ENCODE measurements at places on chromosomes 5 and 9.

GRCh38 chr5:8752595-8752994 lies 793.3 kb downstream of the SEMA5A start:
- DNase-seq: no peak

GRCh38 chr9:128007566-128008138 lies 26.9 kb upstream of the EEIG1 start:
- DNase-seq: peak; percentile 85

- peak; percentile 38 for DNase-seq
These were observed at the start of gene PBX3 for GRCh38 chr9:125747053-125747764. Gene PBX3, plus strand, starts transcription at chr9:125747373.

DNA sequence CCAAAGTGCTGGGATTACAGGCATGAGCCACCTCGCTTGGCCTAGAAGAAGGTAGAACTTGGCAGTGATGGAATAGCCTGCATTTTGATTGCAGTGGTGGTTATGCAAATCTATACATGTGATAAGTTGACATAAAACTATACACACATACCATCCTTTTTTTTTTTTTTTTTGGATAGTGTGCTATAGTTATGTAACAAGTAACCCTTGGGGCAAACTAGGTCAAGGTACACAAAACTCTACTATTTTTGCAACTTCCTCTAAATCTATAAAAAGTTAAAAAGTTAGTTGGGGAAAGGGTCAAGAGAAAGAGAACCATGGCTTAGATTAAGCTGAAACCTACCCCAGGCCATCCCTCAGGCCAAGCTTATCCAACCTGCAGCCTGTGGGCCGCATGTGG lies 11.1 kb downstream of the TRIM14 start:
- DNase-seq: no peak

- no peak for DNase-seq
These were observed 88.1 kb upstream of the ADAMTSL1 start for GRCh38 chr9:18385696-18386490.

DNA sequence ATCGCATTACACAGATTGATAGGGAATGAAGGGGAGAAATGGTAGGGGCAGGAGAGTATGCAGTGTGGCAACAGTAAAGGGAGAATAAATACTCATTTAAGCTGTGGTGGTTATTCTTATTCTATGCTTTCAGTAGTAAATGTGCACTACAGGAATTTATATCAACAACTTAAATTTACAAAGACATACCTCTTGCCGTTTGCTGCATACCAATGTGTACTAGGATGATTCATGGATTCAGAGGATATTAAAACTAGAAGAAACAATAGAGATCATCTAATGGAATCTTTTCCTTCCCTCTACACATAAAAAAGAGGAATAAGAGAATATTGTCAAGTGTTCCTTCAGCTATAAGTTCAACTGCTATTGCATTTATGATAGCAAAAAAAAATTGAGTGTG lies 103.3 kb upstream of the RASA1 start:
- DNase-seq: no peak

DNA sequence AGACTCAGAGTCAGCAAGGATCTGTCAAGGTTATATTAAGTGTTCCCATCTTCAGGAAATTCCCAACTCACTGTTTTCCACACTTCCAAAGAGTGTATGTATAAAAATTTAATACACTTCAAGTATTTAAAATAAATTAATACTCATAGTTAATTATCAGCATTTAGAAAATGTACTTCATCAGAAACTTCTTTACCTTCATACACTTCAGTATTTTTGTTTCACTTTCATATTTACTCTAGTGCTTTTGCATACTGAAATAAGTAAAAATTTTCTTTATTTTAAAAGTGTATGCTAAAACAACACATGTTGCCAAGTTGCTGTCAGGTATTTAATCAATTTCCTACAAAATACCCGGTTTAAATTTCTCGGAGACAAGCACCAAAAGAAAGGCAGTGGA lies 16.5 kb downstream of the RICTOR start:
- no peak for DNase-seq

GRCh38 chr9:93127395-93127911 lies 6.6 kb downstream of the NINJ1 start:
- no peak for DNase-seq

- DNase-seq: no peak
These were observed 37.3 kb downstream of the SARDH start for GRCh38 chr9:133700819-133701320.

GRCh38 chr9:132683873-132684272 lies 13.6 kb downstream of the GTF3C4 start:
- no peak for DNase-seq

DNA sequence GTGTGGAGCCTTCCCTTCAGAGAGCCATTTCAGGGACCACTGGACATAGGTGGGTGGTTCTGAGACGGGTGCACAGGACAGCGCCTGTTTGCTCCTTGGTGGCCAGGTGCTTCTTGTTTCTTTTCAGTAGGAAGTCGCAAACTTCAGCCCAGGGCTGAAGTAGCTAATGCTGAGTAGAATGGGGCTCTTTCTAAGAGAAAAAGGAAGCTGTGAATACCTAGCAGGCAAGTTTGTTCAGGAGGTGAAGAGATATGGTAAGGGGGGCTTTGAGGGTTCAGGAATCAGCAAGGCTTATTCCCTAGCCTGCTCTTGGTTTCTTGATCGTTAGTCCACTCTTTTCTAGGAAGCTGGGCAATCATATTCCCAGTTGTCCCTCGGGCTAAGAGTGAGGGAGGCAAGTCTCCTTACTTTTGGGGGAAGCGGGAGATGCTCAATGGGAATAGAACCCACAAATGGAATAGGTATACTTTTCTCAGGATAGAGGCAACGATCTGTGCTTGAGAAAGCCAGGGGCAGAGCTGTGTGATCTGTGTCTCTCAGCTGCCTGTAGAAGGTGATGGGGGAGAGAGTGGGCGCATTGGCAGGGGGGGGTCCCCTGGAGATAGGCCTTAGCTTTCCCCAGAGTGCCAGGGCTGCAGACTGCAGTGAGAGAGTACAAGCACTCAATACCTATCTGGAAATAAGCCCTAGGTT lies 1.9 kb upstream of the PURA start:
- no peak for DNase-seq

DNA sequence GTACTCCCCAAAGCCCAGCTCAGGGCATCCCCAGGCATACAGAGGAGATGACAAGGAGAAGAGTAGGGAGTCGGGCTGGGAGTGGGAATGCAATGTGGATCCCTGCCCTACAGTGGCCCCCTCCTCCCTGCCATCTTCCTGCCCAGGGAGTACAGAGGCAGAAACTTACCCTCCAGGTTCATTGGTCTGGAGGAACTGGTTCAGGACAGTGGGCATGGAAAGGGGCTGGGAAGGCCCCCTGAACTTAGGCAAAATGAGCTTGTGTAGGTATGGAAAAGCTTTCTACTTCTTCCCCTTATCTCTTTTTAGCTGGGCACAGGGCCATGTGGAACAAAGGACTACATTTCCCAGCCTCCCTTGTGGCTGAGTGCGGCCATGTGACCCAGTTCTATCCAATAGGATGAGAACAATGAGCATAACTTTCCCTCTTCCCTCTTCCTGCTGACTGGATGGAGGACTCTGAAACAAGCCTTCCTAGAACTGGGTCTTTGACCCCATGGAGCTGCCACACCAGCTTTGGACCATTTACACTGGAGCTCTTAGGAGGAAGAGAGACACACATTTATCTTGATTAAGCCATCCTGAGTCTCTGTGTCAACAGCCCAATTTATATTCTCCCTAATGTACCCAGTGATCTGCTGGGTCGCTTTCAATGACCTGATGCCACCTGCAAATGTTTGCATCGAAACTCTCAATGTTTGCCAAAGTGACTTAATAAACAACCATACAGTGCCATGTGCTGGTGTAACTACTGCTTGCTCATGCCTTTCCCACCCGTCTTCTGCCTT lies 25.0 kb upstream of the HMCN2 start:
- DNase-seq: no peak

DNA sequence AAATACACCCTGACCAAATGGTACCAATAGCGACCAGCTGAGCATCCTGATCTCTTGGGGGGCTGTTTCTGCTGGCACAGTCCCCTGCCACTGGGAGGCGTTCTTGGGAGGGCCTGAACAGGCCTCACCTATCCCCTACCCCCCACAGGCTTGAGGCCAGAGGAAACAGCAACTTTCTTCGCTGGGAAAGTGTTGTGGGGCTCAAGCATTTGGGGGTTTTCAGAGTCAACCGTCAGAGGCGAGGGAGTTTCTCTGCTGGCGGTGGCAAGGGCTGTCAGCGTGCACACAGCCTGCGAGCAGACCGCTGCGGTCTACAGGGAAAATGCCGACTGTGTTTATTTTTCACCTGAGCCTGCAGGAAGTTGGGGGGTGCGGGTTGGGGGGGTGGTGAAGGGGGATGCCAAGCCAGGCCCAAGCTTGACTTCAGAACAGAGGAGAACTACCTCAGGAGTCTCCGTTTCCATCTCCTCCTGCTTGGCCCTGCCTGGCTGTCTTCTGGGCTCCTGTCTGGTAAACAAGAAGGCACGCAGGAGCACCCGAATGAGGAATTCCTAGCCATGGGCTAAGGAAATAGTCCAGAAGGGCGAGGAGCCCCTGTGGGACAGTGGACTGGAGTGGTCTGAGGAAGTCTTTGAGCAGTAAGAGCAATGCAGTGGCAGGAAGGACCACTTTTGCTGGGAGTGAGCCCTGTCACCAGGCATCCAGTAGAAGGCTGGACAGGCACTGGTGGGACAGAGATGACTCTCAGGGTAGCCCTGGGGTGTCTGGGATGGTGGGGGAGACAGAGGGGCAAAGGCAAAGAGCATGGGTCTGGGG lies 18.1 kb downstream of the TCF7 start:
- peak; percentile 77 for DNase-seq

DNA sequence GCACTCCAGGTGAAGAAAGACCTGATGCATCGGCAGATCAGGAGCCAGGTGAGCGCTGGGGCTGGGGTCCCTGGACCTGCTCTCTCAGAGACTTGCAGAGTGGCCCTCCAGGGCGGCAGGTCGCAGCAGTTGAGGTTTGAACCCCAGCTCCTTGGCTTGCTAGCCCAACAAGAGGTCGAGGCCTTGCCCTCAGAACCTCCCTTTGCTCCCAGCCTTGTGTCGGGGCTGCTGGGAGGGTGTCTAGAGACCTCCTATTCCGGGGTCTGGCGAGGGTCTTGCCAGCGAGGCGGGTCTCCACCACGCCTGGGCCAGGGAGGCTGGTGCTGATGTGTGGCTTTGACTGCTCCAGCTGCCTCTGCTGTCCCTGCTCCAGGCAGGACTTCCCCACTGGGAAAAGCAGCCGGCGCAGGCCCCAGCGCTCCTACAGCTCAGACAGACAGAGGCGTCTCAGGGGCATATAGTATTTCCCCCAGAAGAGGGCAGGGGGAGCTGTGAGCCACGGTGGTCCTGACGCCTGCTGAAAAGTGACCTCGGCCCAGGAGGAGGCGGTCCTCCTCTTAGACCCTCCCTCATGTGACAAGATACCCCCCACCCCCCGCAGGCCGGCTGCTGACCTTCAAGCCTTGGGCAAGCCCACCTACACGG lies 38.3 kb downstream of the LRSAM1 start:
- DNase-seq: no peak
